ENCODE measurements at places on chromosomes 7 and 10.

GRCh38 chr10:71848325-71849275 lies 2.5 kb downstream of the PSAP start:
- DNase-seq = no peak

GRCh38 chr10:62308101-62308500 lies 39.5 kb upstream of the RTKN2 start:
- no peak for DNase-seq

- DNase-seq = no peak
Observed at GRCh38 chr7:144085978-144086377, at the start of gene OR2A12. TSS of gene OR2A12 (plus strand) at chr7:144086278. CDS start at chr7:144095108, 8,830 bp downstream.

GRCh38 chr10:117537904-117538524 lies 4.5 kb upstream of the EMX2 start:
- DNase-seq = no peak

DNA sequence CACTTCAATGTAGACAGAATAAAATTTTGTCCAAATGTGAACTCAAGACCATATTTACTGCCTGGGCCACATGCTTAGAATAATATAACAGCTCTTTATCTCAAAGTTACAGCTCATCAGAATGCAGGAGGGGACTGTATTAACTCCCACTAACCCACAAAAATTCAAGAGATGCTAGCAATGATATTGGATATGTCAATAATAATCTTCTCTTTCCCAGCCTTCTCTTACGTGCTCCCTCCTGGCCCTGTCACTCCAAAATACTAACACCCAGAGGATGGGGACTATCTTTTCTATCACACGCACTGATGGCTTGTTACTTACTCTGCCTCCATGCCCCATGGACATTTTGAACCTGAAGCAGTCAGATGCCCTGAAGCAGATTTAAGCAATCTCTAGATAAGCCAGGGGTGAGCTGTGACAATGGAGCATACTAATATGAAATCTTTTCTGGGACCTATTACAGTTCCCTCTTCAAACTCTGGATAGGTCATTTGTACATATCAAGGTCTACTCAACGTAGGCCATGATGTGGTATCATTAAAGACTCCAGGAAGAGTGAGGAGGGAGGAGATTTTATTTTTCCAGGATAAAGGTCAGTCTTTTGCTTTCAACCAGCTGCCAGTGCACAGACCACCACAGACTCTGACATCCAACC lies 803.0 kb downstream of the GRM8 start:
- DNase-seq = no peak

- no peak for DNase-seq
Observed at GRCh38 chr7:106768324-106768751, 96.7 kb upstream of the PIK3CG start.

GRCh38 chr7:44396496-44396895 lies 71.1 kb upstream of the CAMK2B start:
- no peak for DNase-seq

DNA sequence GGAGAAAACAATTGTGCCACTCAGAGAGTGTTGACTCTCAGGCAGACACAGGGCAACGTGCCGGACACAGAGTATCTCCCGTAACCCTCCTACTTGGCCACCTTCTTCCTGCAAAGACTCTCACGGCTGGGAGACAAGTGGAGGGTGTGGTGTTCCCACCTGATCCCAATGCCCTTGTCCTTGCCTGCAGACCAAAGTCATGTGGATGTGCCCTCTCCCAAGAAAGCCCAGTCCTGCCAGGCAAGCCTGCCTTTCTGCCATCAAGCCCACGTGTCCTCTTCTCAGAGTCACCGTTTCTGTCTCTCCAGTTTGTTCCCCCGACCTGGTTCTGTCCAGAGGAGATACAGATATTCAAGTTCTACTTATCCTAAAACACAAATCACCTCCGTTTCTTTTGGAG lies 723 bp downstream of the PNLIPRP2 start:
- DNase-seq = no peak

- no peak for DNase-seq
Observed at GRCh38 chr7:1758028-1758858, 88.2 kb downstream of the ELFN1 start.

- DNase-seq = no peak
Observed at GRCh38 chr7:93156884-93157283, 8.7 kb upstream of the SAMD9L start.

DNA sequence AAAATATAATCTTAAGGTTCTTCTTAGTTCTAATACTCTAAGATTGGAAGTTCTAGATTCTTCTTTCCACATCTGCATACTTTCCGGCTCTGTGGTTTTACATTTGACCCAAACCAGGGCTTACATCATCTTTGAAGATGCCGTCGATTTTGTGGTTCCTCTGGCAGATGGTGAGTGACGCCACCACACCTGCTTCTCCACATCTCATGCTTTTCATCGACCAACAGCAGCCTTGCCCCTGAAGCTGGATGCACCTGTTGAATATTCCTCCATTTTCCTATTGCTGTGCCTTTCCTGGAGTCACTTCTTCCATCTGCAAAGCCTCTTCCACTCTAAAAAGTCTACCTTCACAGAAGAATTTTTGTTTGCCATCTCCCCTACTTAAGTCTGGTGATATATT lies 121.3 kb downstream of the PRKCQ start:
- DNase-seq = no peak

GRCh38 chr10:125177641-125178640 lies 17.6 kb upstream of the CTBP2 start:
- DNase-seq = no peak

DNA sequence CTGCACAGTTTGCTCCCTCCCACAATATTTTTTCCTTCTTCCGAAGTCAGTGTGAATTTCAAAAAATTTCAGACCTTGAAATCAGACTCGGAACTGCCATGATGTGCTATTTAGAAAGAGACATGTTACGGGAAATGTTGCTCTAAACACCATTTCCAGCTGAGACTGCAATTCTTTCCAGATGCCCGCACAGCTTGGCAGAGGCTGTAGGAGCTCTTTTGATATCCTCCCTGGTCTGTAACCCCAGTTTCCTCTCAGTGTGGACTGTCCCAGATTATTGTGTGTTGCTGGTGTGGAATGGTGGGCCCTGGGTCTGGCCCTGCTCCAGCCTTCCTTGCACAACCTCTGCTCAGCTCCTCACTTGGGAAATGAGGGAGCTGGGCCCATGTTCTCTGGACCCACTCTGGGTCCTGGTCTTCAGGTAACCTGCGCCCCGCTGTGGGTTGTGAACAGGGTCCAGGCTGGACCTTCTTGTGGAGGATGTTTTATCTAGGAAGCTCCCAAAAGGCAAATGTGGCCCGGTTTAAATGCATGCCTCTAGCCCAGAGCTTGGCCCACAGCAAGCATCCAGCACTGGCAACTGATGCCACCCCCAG lies 172.8 kb upstream of the CXCL12 start:
- no peak for DNase-seq

DNA sequence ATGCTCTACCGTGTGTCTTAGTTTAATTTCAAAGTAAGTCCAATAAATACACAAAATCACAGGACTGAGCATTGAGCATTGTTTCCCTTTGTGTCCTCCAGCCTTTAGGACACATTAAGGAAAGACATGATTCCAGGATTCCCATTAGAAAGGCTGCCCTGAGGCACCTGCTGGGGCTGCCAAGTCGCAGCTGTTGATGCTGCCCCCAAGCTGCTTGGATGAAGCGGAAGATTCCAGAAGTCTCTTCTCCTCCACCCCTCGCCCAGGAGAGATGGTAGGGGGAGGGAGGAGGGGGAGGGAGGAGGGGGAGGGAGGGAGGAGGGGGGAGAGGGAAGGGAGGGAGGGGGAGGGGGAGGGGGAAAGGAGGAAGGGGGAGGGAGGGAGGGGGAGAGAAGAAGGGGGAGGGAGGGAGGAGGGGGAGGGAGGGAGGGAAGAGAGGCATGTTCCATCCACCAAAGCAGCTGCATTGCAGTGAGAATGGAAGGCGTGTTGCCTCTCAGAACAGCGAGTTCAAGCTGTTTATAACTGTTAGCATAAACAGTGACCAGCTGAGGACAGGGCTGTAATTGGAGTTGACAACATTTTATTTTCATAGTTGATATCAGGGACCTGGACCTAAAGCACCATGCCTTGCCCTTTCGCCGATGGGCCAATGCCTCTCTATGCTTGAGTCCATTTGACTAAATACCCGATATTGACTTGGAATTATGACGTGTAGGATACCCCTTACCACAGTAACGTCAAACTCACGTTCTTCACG lies 67.3 kb downstream of the DIP2C start:
- DNase-seq = no peak

DNA sequence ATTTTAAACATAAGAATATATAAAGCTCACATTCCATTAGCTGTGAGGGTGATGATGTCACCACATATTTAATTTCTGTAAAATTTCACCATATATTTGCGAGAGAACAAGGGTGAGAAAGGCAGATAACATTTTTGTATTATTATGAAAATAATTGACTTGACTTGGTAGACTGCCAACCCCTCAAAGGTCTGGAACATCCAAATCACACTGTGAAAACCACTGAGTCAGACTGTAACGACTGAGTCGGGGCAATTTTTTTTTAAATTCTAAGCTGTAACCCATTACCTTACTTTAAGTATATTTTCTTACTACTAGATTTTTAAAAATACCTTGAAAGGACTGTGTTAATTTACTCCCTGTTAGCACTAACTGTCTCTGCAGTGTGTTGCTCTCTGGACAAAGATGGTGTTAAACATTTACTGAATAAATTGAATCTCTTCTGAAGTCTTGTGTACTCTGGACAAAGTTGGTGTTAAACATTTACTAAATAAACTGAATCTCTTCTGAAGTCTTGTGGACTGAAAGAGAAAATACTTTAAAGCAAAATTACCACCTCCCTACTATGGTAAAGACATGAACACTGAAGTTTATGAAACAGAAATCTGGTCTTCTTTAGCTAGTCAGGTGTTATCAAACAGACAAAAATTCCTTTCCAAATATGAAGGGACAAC lies 14.1 kb downstream of the PDZD8 start:
- DNase-seq = no peak

GRCh38 chr10:131909014-131909808 lies 8.4 kb downstream of the PPP2R2D start:
- DNase-seq = no peak

- DNase-seq = no peak
Observed at GRCh38 chr7:17608114-17608833, 309.8 kb downstream of the AHR start.

DNA sequence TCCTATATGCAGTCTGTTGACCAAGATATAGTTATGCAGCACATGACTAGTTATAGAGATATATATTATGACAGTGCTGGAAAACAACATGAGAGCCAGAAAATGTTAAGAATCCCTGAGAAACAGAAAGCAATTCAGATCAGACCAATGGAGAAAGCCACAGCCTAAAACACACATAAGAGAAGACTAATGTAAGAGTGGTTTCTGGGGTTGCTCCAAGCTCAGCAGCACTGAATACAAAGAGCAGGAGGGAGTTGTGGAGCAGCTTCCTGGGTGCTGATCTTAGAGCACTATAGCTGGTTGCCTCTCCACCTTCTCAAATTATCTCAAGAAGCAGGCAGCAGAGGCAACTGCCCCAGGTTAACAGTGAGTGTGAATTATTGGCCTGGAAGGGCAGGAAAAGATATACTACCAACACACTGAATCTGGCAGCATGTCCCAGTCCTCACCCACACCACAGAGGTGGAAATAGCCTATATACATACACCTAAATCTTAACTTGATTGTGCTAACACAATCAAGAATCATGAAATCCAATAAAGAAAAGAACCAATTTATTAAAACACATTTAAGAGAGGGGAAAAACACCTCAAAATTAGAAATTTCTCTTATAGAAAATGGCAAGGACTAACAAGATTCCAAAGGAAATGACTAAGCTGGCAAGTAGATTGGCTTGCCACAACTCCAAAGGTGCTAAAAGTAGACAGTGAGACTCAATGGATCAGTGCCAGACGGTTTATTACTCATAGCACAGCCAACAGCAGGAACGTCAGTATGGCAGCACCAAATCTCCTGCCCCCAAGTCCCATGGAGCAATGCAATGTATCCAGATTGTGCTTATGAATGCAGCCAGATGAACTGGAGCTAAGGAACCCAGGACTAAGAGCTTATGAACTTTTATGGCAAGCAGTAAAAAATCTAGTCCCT lies 5.1 kb downstream of the PTTG1IP2 start:
- no peak for DNase-seq

- DNase-seq = no peak
Observed at GRCh38 chr7:23469150-23469960, 936 bp downstream of the IGF2BP3 start.

DNA sequence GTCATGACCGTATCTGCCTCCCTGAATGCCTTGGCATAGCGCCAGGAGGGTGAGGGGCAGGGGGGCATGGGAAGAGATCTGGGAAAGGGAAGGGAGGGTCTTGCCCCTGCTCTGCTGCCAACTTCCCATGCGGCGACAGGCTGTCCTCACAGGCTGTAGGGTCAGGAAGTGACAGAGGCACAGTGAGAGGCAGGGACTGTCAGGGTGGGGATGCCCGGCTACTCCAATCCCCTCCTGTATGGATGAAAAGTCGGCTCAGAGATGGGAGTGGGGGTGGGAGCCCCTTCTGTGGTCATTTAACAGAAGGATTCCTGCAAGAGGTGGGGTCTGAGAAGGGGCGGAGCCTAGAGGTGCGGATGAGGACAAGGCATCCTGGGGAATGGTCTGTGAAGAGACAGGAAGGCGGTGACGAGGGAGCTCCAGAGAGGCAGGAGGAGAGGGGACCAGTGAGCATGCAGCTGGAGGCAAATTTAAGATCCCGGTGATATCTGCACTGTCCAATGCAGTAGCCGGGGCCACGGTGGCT lies 20.8 kb upstream of the UNC5B start:
- no peak for DNase-seq

DNA sequence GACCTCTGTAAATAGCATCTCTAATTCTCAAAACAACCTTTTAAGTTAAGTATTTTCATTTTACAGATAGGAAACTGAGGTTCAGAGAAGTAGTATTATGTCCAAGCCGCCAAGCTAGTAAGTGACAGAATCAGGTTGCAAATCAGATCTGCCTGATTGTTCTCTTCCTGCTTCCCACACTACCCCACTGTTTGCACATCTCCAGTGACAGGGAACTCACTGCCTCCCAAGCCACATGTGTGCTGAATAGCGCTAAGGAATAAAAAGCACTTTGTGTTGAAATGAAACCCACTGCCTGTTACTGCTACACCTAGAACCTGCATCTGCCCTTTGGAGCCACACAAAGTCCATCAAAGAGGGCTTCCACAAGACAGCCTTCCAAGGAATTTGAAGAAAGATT lies 45.1 kb upstream of the WDR11 start:
- no peak for DNase-seq

GRCh38 chr10:28668363-28669226 lies 8.7 kb upstream of the BAMBI start:
- peak; percentile 9 for DNase-seq

GRCh38 chr10:20256969-20257368 lies 440.7 kb downstream of the PLXDC2 start:
- DNase-seq = no peak

GRCh38 chr10:96118604-96119450 lies 11.3 kb upstream of the ZNF518A start:
- DNase-seq = no peak

- DNase-seq = no peak
Observed at GRCh38 chr10:55550236-55550635, 749.2 kb upstream of the PCDH15 start.
